ENCODE measurements at places on chromosomes 7 and 10.

GRCh38 chr7:9097565-9098060 lies 664.2 kb downstream of the NXPH1 start:
- no peak for DNase-seq

DNA sequence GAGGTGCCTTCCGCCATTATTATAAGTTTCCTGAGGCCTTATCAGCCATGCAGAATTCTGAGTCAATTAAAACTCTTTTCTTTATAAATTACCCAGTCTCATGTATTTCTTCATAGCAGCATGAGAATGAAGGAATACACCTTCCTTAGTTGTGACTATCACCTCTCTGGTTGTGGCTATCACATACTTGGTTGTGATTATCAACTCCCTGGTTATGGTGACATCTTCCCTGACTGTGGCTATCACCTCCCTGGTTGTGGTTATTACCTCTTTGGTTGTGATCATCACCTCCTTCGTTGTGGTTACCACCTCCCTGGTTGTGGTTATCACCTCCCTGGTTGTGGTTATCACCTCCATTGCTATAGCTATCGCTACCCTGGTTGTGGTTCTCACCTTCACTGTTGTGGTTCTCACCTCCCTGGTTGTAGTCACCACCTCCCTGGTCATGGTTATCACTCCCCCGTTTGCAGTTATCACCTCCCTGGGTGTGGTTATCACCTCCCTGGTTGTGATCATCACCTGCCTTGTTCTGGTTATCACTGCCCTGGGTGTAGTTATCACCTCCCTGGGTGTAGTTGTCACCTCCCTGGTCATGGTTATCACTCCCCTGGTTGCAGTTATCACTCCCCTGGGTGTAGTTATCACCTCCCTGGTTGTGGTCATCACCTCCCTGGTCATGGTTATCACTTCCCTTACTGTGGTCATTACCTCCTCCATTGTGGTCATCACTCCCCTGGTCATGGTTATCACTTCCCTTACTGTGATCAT lies 105.9 kb downstream of the GPR26 start:
- DNase-seq = no peak

DNA sequence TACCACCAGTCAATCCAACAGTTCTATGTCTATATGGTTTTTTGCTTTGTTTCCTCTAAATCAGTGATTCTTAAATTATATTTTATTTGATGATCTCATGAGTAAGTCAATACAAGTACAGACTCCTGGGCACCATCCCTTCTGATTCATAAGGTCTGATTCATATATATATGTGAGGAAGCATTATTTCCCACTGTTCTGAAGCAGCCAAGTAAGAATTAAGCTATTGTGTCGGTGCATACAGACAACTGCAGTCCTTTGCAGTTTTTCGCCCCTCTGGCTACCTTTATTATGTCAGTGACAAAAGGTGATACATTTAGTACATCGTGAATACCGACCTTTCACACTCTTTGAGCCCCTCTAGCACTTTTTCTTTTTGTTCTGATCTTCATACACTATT lies 1079.6 kb upstream of the C7orf33 start:
- no peak for DNase-seq

DNA sequence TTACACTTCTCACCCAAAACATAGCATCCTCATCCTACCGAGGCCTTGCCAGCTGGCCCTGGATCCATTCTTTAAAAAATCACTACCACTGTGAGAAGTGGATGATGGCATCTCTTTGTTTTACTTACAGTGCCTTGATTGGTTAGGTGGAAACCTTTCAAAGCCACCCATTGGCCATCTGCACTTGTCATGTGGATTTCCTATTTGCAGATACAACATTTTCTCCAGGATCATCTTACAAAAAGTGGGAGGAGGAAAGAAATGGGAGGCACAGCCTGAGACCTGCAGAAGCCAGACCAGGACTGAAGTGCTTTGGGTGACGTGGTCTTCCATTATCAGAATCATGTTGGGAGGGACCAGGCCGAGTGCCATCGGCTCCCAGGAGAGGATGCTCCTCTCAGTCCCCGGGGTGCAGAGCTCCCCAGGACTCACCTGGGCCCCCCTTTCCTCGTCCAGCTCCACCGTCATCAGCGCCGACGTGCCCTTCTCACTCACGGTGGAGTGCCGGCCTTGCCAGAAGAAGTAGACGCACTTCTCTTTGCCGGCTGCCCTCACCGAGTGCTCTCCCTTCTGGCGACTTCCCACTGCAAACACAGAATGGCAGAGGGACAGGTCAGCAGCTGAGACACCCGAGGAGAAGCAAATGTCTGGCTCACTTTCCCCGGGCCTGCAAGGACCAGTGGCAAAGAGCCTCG lies 161.2 kb downstream of the SVIL start:
- DNase-seq = no peak

DNA sequence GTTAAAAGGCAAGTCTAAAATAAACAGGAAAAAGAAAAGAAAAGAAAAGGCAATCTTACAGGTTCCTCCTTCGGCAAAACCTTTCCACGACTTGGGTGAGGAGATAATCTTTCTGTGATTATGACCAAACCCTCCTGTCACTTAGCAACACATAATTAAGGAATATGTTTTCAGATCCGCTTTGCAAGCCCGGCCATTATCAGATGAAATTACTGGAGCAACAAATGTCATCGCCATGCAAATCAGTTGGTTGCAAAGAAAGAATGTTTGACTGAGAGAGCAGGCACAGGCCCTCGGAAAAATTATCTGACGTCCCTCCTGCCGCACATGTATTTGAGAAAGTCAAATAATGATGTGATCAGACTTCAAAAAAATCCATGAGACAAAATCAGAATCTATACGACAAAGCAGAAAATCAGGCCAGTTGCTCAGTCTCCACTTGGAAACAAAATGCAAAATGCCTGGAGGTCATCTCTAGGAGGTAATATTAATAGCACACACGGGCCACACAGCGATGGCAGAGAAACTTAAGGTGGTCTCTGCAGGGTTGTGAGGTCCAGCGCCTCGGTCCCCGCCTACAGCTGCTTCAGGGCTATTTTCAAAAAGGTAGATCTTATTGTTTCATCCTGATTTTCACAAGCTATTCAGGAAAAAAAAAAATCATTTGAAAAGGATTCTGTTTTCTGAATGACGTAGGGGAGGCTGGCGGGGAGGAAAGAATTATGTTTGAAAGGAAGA lies 82.7 kb downstream of the ZRANB1 start:
- DNase-seq = no peak

- DNase-seq = peak; percentile 79
These were observed 208.3 kb downstream of the USP6NL start for GRCh38 chr10:11403116-11403515.

- no peak for DNase-seq
These were observed 18.0 kb downstream of the RBAK start for GRCh38 chr7:5063698-5064097.

DNA sequence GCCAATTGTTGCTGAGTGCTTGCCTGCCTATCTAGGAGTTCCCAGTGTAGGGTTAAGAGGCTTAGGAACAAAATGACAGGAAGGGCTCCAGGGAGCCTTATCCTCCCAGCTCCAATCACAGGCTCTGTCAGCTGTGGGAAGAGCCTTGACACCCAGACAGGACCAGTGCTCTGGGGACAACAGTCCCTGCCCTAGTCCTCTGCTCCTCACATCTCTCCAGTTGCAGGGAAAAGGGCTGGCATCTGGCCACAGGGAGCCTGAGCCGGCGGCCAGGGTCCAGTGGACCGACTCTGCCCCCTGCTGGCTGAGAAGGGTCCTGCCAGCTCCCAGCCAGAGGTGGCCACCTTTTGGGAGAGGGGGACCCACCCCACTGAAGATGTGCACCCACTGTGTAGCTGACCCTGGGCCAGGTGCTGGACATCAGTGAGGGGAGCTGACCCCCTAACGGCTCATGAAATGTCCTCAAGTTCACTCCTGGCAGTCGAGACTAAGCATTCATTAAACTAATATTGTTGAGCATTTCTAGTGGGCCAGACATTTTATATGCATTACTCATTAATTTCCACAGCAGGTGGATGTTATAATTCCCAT lies 17.6 kb downstream of the DNAJB12 start:
- DNase-seq = peak; percentile 59

GRCh38 chr10:55024713-55025112 lies 223.7 kb upstream of the PCDH15 start:
- no peak for DNase-seq

GRCh38 chr10:12995425-12995861 lies 6.1 kb downstream of the CCDC3 start:
- DNase-seq = no peak

GRCh38 chr7:116984917-116985316 lies 31.6 kb downstream of the ST7 start:
- DNase-seq = peak; percentile 61

All from CD8-positive, alpha-beta T cell (primary cell).